NCI-H1436 (cell line): ENCODE measurements at places on chromosomes 2 and 18.

- no peak for DNase-seq
These were observed 577.4 kb downstream of the DSC3 start for GRCh38 chr18:30465096-30465495.

DNA sequence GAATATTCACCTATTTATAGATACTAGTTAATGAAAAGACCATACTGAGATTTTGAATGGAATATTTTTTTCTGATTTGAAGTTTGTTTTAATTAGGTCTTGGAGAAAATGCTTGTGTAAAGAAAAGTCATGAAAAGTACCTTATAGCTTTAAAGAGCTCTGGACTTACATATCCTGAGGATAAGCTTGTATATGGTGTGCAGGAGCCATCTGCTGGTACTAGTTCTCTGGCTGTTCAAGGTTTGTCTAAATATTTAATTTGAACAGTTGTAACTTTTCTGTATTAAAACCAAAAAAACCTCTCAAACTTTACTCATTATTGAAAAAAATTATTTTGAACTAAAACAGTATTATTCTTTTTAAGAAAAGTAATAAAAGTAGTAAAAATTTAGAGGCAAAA is 50.1 kb downstream of the UBR3 start:
- DNase-seq = no peak

- no peak for DNase-seq
These were observed 7.6 kb downstream of the NMUR1 start for GRCh38 chr2:231522418-231523180.

DNA sequence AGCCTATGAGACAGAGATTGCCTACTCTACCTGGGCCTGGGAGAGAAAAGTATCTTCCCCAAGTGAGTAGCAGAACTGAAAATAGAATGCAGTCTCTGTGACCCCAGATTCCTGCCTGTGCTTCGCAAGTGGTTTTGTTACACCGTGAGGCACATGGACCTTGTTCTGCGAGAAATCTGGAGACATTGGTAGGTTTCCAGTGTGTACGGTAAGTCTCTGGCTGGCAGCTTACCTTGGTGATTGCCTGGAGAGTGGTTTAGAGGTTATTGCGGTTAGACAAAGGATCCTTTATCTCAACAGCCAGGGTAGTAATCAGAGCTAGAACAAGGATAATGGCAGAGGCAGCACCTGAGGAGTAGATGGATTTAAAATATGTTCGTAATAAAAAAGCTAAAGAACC is 606.0 kb upstream of the GCFC2 start:
- peak; percentile 44 for DNase-seq
